HCEC 1CT (cell line): ENCODE measurements at places on chromosomes 12 and 14.

GRCh38 chr14:35419429-35419841 lies 14.9 kb upstream of the NFKBIA start:
- no peak for DNase-seq

GRCh38 chr12:9756706-9757105 lies 4.0 kb downstream of the CD69 start:
- DNase-seq = no peak

DNA sequence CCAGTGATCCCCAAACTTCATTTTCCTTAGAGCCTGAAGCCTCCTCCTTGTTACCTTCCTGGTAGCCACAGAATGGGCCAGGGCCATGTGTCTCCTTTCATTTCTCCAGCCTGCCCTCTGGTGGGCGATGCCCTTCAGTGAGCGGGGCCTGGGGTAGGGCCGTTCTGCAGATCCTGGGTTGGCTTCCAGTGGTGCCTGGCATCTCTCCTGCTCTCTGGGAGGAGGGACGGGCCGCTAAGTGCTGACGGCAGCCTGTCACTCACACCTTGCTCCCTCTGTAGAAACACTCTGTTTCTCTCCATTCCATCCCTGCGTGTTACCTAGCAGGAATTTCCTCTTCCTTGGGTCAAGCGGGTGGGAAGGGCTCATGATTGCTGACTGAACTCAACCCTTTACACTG lies 232.1 kb downstream of the CACNA1C start:
- DNase-seq = peak; percentile 71

DNA sequence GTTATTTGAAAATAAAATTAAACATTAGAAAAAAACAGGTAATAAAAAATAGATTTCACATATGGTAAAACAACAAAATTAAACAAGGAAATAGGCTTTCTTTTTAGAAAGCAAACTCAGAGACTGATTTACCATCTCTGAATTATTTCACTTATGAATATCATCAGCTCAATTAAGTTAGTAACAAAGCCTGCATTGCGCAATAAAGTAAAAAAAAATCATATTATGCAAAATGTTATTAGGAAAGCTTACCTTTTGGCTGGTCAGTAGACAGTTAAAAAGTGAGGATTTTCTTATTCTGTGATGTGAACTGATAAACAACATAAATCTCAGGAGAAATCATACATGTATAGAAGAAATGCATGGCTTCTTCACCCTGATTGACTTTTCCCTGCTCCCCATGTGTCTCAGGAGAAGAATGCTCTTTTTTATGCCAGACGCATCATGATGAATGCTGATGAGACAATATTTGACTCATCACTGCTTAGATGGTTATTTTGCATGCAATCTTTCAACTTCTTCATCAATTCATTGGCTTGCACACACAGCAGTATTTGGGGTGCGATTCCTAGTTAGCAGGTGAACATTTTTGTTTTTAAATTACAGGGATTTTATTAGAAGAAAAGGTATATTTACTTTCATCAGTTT lies 124.5 kb upstream of the USP15 start:
- no peak for DNase-seq

DNA sequence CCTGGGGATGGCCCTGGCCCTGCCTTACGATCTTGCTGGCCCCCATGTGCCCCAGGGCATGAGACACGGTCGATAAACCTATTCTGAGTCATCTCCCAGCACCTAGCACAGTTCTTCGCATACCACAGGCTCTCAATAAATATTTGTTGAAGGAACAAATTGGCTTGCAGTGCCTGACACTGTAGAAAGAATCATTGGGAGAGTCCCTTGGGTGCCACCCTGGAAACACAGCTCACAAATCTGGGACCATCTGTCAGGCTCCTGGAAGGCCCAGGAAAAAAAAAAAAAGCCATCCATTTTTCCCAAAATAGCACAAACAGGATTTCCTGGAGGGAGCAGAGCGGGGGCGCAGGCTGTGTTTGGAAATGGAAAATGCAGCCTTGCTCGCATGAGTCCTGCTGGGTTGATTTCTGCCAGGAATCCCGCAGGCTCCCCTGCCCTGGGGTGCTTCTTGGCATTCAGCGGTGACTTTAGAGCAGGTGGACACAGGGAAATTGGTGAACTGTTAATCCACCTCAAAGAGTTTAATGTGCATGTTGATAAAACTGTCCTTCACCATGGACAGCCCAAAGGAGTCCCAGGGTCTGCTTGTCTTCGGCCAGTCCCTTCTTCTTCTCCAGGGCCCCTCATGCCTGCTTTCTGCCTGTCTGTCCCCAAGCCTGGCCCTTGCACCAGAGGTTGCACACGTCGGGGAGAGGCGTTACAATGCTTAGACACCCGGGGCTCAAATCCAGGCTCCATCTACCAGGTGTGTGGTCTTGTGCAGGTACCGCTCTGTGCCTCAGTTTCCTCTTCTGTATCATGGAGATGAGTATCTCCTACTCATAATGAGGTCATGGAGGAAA lies 106.1 kb upstream of the RFLNA start:
- no peak for DNase-seq

- DNase-seq = no peak
Observed at GRCh38 chr12:50727466-50727865, 36.4 kb upstream of the ATF1 start.
